ENCODE measurements at places on chromosomes 13 and 19.

- DNase-seq: no peak
These were observed 1.6 kb downstream of the ZNF649 start for GRCh38 chr19:51903192-51903591.

DNA sequence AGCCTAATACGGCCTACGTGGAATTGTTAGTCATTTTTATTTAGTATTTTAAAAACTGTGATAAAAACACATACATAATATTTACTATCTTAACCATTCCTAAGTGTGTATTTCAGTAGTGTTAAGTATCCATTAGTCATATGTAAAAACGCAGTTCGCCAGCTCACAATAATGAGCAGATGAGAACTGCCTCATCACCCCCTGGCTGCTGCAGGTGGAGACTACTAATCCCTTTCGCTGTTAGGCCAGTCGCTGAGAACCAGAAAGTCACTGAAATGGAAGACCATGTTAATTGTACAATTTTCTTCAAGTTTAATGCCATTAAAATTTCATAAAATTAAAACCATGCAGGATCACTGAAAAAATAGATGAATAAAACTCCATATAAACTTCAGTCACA is 1.6 kb downstream of the ESD start:
- no peak for DNase-seq

DNA sequence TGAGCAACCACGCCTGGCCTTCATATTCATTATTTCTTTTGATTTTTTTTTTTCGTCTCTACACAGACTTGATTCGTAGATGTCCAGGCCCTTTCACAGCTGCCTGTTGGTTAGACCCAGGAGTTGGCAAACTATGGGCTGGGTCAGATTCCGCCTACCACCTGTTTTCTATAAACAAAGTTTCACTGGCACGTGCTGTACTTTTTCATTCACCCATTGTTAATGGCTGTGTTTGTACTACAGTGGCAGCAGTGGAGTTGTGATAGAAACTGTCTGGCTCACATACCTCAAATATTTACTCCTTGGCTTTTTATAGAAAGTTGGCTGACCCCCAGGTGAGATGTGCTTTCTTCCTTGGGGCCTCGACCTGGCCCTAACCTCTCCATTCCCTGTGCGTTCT is 72.9 kb upstream of the TEX29 start:
- DNase-seq: no peak

- no peak for DNase-seq
These were observed 27.1 kb downstream of the NAXD start for GRCh38 chr13:110642291-110642981.

- DNase-seq: no peak
These were observed 40.2 kb downstream of the OLFM4 start for GRCh38 chr13:53068585-53069520.

GRCh38 chr13:32548837-32549236 is 10.2 kb upstream of the N4BP2L2 start:
- DNase-seq: no peak

DNA sequence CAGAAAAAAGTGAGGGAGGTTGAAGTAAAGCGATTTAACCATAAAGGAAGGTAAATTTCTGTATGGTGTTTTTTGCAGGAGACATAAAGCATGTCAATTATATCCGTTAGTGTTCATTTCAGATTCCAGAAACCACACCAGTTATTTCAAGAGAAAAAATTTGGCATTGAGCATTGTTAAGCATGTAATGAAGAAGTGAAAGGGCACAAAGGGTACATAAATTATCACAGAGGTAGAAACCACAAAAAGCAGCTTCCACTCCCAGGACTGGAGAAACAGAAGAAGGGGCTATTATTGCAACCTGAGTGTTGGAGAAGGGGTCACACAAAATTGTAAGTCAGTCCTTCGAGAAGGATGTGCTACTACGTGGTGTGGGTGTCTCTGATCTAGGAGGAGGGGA is 72.2 kb upstream of the DACH1 start:
- no peak for DNase-seq

- DNase-seq: no peak
These were observed 24.0 kb upstream of the TEX29 start for GRCh38 chr13:111296417-111296816.
